ENCODE measurements at places on chromosomes 13 and 19. TPM values are rescaled to one million over a fixed set of nuclear protein-coding genes. Genes with fewer than 3 reads are reported as not detected.
A peak's percentile ranks its signal among the peaks of the same experiment; 100 is the strongest.

Gene ZNF266
- 12.7 TPM for total RNA-seq

Gene CGB8
- total RNA-seq: 0.54 TPM

DNA sequence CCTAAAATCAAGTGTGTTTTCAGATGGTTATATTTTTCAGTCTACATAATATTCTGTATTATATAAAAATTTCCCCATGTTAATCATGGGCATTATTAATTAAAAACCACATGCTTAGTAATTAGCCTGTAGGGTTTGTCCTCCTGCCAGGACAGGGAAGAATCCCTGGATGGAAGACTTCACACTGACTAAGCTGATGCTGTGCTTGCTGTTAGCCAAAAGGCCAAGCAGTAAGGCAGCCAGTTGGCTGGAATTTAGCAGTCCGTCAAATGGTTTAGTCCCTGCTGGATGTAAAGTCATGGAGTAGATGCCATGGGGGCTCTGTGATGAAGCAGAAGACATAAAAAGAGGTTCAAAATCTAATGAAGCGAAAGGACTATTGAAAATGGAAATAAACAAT is 168.0 kb upstream of the OBI1 start:
- no peak overlapping the region for H3K27ac ChIP-seq
- no peaks in the 10 kb centered on the region for H3K4me1 ChIP-seq
- H3K27me3 ChIP-seq: no peaks in the 10 kb centered on the region
- DNase-seq: no peak

DNA sequence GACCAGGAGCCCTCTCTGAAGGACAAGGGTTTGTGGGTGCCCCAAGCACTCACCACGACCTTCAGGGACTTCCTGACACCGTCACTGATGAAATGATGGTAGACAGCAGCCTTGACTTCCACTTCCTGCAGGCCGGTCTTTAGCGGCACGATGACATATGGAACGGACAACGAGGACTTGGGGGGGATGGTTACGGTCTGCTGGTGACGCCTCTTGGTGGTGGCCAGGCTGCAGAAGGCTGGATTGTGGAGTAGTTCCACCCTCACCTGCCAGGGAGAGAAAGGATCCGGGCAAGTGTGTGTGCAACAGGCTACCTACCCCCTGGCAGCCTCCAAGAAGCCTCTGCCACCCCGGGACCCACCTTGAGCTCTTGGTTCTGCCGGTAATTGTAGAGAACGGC is 23.2 kb downstream of the C3 start:
- peaks cover 22% of the 10 kb centered on the region for H3K36me3 ChIP-seq
- no peak overlapping the region for H3K27ac ChIP-seq
- H3K4me1 ChIP-seq: no peaks in the 10 kb centered on the region
- no peak for DNase-seq
- H3K27me3 ChIP-seq: no peaks in the 10 kb centered on the region

Gene OR7A10
- total RNA-seq: not detected

DNA sequence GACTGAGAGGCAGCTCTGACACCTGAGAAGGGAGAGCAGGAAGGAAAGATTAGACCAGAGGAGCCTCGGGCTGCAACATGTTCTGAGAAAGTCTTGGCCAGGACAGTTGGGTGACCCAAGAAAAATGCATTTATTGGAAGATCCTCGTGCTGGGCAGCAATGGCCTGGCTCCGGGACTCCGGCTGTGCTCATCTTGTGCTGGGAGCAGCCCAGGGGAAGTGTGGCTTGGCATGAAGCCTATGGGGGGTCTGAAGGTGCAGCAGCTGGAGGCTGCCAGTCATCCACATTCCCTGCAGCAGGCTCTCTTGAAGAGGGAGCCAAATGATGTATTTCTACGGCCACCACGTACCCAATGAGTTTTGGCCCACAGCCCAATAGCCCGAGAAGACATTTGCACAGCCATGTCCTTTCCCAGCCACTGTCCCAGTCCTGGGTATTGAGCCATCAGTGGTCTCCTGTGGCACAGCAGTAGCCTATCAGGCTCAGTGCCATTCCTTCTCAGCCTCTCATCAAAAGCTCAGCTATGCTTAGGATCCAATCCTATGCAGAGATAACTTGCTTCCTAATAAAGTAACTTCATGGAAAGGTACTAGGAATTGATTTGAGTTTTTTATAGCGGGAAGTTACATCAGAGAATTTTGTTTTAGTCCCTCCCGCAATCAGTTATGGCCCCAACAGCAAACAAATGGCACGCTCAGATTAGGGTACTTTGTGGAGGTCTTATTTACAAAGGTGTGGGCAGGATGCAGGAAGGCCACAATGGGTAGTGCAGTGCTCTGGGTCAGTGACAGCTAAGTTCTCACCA is 76.0 kb upstream of the MEDAG start:
- H3K36me3 ChIP-seq: peaks cover 30% of the 10 kb centered on the region
- H3K4me3 ChIP-seq: peak overlapping the region; percentile 25
- no peaks in the 10 kb centered on the region for H3K27me3 ChIP-seq
- peaks cover 58% of the 10 kb centered on the region for H3K4me1 ChIP-seq
- DNase-seq: no peak
- H3K27ac ChIP-seq: peak overlapping the region; percentile 96

GRCh38 chr13:100715604-100716003 is 41.0 kb upstream of the TMTC4 start:
- H3K36me3 ChIP-seq: no peaks in the 10 kb centered on the region
- DNase-seq: no peak
- no peak overlapping the region for H3K27ac ChIP-seq
- H3K27me3 ChIP-seq: no peaks in the 10 kb centered on the region

- peaks cover 14% of the 10 kb centered on the region for H3K36me3 ChIP-seq
- DNase-seq: no peak
- H3K4me1 ChIP-seq: peaks cover 14% of the 10 kb centered on the region
- no peak overlapping the region for H3K27ac ChIP-seq
Observed at GRCh38 chr19:8550070-8550469, 27.2 kb downstream of the MYO1F start.

- no peaks in the 10 kb centered on the region for H3K4me1 ChIP-seq
- no peak overlapping the region for H3K27ac ChIP-seq
- DNase-seq: peak; percentile 16
- peaks cover 7% of the 10 kb centered on the region for H3K36me3 ChIP-seq
Observed at GRCh38 chr13:99386911-99387788, 80.0 kb upstream of the GPR183 start.
